A549 treated with dexamethasone at 1 μM for 4 hours (cell line): ENCODE measurements at places on chromosomes 5 and 9. TPM values are rescaled to one million over a fixed set of nuclear protein-coding genes. Genes with fewer than 3 reads are reported as not detected.

Gene SIMC1
- 14.1 to 19.0 TPM (median 16.4 TPM) in 5 replicates for total RNA-seq

Gene CCDC69
- 1.4 to 2.4 TPM (median 1.5 TPM) in 5 replicates for total RNA-seq

Gene PCDHB12
- 0.03 to 0.05 TPM in 2 of 5 replicates, not detected in the others for total RNA-seq

Gene PTGDS
- 0.28 to 1.4 TPM (median 0.77 TPM) in 5 replicates for total RNA-seq

Gene C7
- total RNA-seq, result not detected in 5 replicates

Gene IL9
- not detected in 5 replicates for total RNA-seq

Gene ESM1
- not detected in 5 replicates for total RNA-seq

Gene TMEM252
- total RNA-seq, result not detected in 5 replicates

Gene DNAJC25
- total RNA-seq, result 9.6 to 12.0 TPM (median 10.2 TPM) in 5 replicates

Gene GAS1
- total RNA-seq, result 0.06 to 0.13 TPM (median 0.06 TPM) in 5 replicates

Gene PKN3
- total RNA-seq, result 10.5 to 17.4 TPM (median 16.2 TPM) in 5 replicates

Gene RUSC2
- 19.6 to 36.1 TPM (median 33.1 TPM) in 5 replicates for total RNA-seq

Gene ORM2
- not detected in 5 replicates for total RNA-seq

Gene TUSC1
- 3.6 to 7.1 TPM (median 6.7 TPM) in 5 replicates for total RNA-seq
